Activated naive CD8-positive, alpha-beta T cell treated with anti-CD3 and anti-CD28 coated beads for 36 hours (primary cell): ENCODE measurements at places on chromosomes 4 and X.

- no peak overlapping the region for H3K4me3 ChIP-seq
- H3K27me3 ChIP-seq: peaks cover 8% of the 10 kb centered on the region
- H3K27ac ChIP-seq: no peak overlapping the region
- DNase-seq: no peak
- no peaks in the 10 kb centered on the region for H3K4me1 ChIP-seq
- H3K36me3 ChIP-seq: no peaks in the 10 kb centered on the region
These were observed 207.4 kb downstream of the TMA16 start for GRCh38 chr4:163701916-163702315.

DNA sequence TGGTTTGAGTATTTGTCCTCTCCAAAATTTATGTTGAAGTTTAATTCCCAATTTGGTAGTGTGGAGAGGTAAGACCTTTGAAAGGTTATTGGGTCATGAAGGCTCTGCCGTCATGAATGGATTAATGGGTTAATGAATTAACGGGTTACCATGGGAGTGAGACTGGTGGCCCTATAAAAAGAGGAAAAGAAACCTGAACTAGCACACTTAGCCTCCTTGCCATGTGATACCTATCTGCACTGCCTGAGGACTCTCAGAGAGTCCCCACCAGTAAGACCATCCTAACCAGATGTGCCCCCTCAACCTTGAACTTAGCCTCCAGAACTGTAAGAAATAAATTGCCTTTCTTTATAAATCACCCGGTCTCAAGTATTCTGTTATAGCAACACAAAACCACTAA, 39.3 kb downstream of the PAGE1 start:
- H3K4me3 ChIP-seq: no peak overlapping the region
- H3K27me3 ChIP-seq: no peaks in the 10 kb centered on the region
- no peak for DNase-seq
- no peak overlapping the region for H3K27ac ChIP-seq

DNA sequence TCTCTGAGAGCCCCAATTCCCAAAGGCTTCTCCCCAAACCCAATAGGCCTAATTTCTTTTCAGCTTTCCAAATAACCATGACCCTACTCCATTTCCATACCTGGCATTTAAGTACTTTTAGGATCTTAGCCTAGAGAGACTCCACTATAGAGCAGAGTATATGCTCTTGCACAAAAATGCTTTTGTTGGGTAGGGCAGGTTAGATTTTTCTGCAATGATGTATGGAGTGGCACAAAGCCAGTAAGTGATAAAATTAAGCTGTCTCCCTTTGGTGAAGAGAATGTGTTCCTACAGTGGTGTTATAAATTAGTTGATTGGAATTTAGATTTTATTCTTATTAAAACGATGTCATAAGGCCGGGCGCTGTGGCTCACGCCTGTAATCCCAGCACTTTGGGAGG, 124.9 kb downstream of the INPP4B start:
- no peak overlapping the region for H3K4me3 ChIP-seq
- H3K27me3 ChIP-seq: no peaks in the 10 kb centered on the region
- H3K4me1 ChIP-seq: peaks cover 3% of the 10 kb centered on the region
- H3K36me3 ChIP-seq: peaks cover 3% of the 10 kb centered on the region

GRCh38 chrX:134679221-134679620, 20.9 kb upstream of the PLAC1 start:
- no peak overlapping the region for H3K4me3 ChIP-seq
- no peaks in the 10 kb centered on the region for H3K36me3 ChIP-seq
- DNase-seq: no peak
- no peaks in the 10 kb centered on the region for H3K4me1 ChIP-seq

- peaks cover 18% of the 10 kb centered on the region for H3K4me1 ChIP-seq
- no peaks in the 10 kb centered on the region for H3K36me3 ChIP-seq
- H3K4me3 ChIP-seq: no peak overlapping the region
- H3K27ac ChIP-seq: no peak overlapping the region
These were observed 254.1 kb upstream of the KLF3 start for GRCh38 chr4:38409852-38410251.

DNA sequence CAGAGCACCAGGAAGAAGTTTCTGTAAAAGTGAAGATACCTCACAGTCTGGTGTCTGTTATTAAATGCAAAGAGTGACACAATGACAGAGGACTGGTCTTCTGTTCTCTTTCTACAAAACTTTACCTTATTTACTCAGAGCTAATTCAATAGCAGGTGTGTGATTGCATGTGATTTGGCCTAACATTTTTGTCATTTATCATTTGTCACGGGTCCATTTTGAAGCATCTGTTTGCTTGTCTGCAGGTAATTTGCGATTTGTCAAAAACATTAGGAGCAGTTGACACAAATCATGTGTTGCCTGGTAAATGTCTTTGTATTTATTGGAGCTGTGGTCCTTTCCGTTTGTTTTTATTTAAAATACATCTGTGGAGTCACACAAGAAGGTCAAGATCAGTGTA, 1232.4 kb downstream of the STIM2 start:
- no peak for DNase-seq
- no peaks in the 10 kb centered on the region for H3K4me1 ChIP-seq
- H3K27me3 ChIP-seq: no peaks in the 10 kb centered on the region
- H3K27ac ChIP-seq: no peak overlapping the region
- H3K4me3 ChIP-seq: no peak overlapping the region

DNA sequence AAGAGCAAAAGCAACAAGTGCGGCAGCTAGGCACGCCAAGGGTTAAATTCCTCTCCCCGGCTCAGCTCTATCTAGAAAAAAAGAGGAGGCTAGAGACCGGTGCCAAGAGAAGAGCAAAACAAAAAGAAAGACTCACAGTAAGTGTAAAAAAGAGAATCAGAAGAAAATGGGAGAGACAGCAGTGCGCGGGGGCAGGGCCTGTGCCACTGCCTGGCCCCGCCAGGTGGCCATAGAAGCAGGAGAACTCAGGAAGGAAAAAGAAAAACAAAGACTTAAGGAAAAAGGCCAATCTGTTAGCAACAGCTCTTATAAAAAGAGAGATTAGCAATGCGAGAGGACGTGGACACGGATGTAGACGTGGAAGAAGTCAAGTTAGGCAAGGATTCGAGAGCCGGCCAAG, 3.2 kb downstream of the ACOX3 start:
- no peak overlapping the region for H3K27ac ChIP-seq
- H3K4me3 ChIP-seq: no peak overlapping the region
- H3K4me1 ChIP-seq: peaks cover 44% of the 10 kb centered on the region

DNA sequence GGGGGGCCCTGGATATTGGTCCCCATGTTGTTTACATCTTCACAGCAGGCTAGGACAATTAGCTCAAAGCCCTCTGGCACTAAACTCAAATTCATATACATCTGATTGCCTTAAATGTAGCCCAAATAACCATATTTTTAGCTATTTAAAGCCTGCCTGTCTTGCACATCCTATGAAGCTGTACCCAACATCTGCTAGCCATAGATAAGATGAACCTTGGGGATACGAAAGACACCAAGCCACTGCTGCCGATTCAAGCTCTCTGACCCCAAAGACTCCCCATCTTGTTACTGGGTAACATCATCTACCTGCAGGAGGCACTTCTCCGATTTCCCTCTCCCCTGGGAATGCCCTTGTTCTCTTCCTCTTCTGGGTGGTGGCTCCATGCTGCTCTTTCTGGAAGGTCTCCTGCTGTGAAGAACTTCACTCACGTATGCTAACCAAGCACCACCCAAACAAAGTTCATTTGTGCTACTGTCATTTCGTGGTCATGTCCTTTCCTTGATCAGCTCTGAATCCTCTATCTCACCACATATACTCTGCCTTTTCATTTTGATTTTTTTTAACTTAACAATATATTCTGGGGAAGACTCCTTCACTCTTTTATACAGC, 107.7 kb upstream of the ATXN3L start:
- no peak for DNase-seq
- no peaks in the 10 kb centered on the region for H3K27me3 ChIP-seq
- H3K4me3 ChIP-seq: no peak overlapping the region
- H3K4me1 ChIP-seq: peaks cover 11% of the 10 kb centered on the region
- no peak overlapping the region for H3K27ac ChIP-seq

- peaks cover 35% of the 10 kb centered on the region for H3K4me1 ChIP-seq
- peak overlapping the region; percentile 37 for H3K27ac ChIP-seq
- no peaks in the 10 kb centered on the region for H3K36me3 ChIP-seq
- no peak overlapping the region for H3K4me3 ChIP-seq
These were observed 169.2 kb downstream of the TMA16 start for GRCh38 chr4:163663454-163664225.

- H3K36me3 ChIP-seq: no peaks in the 10 kb centered on the region
- H3K4me3 ChIP-seq: peak overlapping the region; percentile 38
- DNase-seq: no peak
- peaks cover 8% of the 10 kb centered on the region for H3K27me3 ChIP-seq
- H3K4me1 ChIP-seq: peaks cover 18% of the 10 kb centered on the region
These were observed 7.4 kb upstream of the MGST2 start for GRCh38 chr4:139658185-139658584.

DNA sequence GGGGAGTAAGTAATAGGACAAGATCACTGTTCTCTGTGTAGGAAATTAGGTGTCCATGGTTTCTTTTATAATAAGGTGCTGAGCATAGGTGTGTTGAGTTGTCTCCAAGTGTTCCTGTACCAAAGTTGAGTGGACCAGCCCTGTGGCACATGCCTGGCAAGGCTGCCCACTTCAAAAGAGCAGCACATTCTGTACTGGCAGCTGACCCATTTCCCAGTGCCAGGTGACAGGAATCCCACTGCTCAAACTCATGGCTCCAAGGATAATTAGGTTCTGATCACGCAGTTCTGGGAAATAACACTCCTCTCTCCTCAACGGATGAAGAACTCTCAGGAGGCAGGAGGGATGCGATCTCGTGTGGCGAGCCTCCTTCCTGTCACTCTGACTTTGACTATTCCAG, 12.8 kb upstream of the LGI2 start:
- H3K4me3 ChIP-seq: no peak overlapping the region
- no peak overlapping the region for H3K27ac ChIP-seq
- H3K4me1 ChIP-seq: no peaks in the 10 kb centered on the region
- DNase-seq: no peak
- peaks cover 23% of the 10 kb centered on the region for H3K27me3 ChIP-seq

- H3K36me3 ChIP-seq: no peaks in the 10 kb centered on the region
- H3K27ac ChIP-seq: no peak overlapping the region
- H3K4me3 ChIP-seq: no peak overlapping the region
- H3K4me1 ChIP-seq: no peaks in the 10 kb centered on the region
- no peaks in the 10 kb centered on the region for H3K27me3 ChIP-seq
- DNase-seq: no peak
These were observed 110.1 kb downstream of the PJA1 start for GRCh38 chrX:69055193-69055592.

DNA sequence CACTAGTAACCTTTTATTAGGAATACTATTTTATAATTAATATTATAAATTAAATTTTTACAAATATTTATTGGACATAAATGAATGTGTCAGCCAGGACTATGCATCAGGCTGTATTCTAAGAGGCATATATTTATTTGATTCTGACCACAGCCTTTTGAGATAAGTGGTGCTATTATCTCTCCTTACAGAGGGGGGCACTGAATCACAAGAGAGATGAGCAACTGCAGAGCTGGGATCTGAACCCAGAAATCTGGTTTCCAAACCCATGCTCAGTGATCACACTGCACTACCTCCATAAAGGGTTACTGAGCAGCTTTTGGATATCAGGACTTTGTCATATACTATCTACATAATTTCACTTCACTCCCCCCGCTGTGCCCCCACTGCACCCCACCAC, 322.0 kb downstream of the TMA16 start:
- no peaks in the 10 kb centered on the region for H3K36me3 ChIP-seq
- H3K27me3 ChIP-seq: no peaks in the 10 kb centered on the region
- no peak overlapping the region for H3K4me3 ChIP-seq
